ENCODE measurements at places on chromosomes 16 and 17.

DNA sequence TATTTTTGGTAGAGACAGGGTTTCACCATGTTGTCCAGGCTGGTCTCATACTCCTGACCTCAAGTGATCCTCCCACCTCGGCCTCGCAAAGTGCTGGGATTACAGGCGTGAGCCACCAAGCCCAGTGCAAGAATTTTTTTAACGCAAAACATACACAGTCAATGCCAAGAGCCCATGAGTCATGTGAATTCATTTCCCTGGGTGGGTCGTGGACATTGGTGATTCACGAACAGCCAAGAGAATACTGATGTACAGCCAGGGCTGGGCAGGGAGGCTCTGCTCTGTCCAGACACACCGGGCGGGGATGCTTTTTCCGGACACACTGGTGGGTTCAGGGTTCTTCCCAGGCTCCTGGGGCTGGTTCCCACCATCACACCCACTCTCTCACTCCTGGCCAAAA is 17.7 kb downstream of the SLC38A8 start:
- DNase-seq: no peak

DNA sequence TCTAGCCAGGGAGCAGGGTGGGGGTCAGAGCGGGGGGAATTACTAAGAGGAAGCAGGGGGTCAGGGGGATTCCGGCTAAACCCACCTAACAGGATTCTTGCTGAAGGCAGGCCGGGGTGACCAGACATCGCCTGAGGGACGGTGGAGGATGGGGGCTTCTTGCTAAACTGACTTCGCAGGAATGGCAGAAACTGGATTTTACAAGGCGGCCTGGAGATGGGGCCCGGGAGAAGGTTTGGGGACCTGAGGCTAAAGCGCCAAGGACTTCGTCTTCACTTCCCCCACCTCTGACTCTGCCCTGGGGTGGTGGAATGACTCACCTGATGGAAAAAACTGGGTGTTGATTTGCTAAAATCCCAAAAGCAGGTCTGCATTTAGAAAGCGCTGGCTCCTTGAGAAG is 23.5 kb downstream of the LGALS3BP start:
- no peak for DNase-seq

DNA sequence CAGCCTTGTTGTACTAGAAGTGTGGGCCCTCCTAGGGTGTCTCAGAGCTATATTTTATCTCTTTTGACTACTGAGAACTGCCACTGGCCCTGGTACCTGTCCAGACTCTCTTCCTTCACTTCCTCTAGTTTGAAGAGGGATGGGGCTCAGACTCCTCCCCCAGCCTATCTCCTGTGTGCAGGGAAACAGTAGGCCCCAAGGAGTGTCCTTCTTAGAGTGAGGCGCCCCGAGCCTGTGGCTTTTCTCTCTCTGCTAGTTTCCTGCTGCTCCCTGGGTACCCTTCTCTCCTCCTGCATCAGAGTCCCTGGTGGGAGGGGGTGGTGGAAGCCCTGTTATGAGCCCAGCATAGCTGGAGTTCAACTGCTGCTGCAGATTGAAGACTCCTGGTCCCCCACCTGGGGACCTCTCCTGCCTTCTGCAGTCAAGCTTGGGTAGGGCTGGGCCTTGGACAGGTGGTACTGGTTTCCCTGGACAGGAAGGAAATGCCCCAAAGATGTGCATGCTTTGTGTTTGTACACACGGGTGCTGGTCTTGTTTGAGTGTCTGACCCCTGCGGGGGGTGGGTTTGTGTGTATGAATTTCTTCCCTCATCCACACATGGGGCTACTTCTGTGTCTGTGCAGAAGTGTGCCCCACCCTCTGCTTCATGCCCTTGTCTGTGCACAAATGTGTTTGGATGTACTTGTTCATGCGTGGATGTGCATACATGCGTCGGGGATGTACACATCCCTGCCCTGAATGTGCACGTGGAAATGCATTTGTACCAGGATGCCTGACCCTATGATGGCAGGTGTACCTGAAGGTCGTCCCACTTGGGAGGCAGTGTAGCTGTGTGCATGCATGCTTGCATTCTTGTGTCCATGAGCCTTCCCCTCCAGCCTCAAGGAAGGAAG is 6.9 kb downstream of the RARA start:
- DNase-seq: no peak

DNA sequence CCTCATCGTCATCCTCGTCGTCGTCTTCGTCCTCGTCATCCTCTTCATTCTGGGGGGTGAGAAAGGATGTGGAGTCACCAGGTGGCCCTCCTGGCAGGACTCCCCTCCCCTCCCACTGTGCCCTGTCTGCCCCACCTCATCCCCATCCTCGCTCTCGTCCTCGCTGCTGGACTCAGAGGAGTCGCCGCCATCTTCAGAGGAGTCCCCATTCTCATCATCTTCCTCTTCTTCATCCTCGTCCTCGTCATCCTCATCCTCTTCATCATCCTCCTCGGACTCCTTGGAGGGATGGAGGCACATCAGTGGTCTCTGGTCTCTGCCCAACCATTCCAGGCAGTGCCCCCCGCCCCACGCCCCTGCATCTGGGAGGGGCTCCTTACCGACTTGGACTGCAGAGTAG is 7.6 kb upstream of the ATXN7L3 start:
- DNase-seq: no peak

GRCh38 chr17:10668775-10669174 is 11.7 kb upstream of the MYH3 start:
- no peak for DNase-seq
